ENCODE measurements at places on chromosomes 3 and 15. TPM values are rescaled to one million over a fixed set of nuclear protein-coding genes. Genes with fewer than 3 reads are reported as not detected.

- no peak for DNase-seq
Measured at GRCh38 chr3:8550611-8551010, 49.0 kb downstream of the LMCD1 start.

The EIF1B gene
- 55.4 TPM for total RNA-seq

DNA sequence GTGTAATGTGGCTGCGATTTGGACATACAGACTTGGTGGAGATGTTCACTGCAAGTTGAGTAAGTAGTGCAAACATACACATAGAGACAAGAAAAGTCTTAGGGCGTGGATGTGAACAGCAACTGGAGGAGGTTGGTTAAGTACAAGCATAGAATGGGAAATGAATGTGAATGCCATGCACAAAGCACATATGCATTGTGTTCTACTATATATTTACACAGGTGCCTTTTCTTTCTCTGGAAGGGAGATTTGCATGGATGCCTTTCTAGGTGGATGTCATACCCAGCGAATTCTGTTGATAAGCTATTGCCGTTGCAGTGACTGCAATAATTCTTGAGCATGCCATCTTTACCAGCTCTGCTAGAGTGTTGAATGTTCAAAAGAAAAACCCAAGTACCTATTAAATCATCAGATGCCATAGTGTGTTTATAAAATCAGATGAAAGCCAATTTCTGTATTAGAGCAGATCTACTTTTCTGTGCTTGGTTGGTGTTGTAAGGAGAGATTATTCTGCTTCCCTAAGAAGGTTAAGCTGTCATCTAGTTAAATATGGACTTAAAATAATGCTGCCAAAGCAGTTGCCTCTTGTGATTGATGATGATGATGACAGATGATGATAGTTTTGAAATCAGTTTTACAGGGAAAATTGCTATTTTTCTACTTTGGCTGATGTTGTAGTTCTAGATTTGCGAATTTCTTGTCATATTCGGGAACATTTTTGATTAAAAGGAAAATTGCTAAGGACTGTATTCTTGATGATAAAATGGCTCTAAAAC, 148.4 kb downstream of the CNTN4 start:
- no peak for DNase-seq

DNA sequence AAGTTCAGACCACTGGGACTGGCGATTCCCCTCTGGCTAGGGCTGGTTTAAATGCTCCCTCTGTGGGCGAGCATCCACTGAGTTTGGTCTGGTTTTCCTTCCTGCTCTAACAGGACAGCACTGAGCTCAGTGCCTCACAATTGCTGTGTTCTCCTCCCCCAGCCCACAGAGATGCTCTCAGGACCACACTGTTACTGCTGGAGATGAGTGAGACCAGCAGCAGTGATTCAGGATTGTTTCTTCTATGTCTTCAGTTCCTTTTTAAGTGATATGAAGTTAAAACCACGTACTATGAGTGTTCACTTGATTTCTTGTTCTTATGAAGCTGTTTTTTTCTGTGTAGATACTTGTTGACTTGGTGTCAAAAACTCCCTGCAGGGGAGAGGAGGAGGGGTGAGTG, 180.4 kb upstream of the COL8A1 start:
- no peak for DNase-seq

DNA sequence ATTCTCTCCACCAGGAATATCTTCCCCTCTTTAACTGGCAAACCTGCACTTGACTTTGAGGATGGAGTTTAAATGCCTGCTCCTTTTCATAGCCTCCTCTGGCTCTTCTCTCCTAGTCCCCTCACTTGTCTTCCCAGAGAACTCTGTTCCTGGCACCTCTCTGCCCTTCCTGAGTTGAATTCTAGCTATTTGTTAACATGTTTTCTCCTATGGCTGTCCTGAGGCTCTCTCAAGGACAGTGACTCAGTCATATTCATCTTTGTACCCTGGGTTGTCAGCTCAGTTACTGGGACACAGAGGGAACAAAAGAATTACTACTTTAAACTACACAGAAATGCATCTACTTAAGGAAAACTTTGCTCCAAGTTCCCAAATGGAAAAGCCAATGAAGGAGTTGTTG, 365.1 kb upstream of the ICE2 start:
- no peak for DNase-seq
